ENCODE measurements at places on chromosomes 2 and 18.

GRCh38 chr2:94996305-94997100 is 29.0 kb upstream of the MAL start:
- no peak for DNase-seq

- peak; percentile 60 for DNase-seq
These were observed 1.1 kb downstream of the ID2 start for GRCh38 chr2:8682719-8683667.

- no peak for DNase-seq
These were observed 1.1 kb upstream of the CEP192 start for GRCh38 chr18:12990123-12990475.

- DNase-seq = no peak
These were observed 5.4 kb upstream of the CWC22 start for GRCh38 chr2:180012523-180012922.

DNA sequence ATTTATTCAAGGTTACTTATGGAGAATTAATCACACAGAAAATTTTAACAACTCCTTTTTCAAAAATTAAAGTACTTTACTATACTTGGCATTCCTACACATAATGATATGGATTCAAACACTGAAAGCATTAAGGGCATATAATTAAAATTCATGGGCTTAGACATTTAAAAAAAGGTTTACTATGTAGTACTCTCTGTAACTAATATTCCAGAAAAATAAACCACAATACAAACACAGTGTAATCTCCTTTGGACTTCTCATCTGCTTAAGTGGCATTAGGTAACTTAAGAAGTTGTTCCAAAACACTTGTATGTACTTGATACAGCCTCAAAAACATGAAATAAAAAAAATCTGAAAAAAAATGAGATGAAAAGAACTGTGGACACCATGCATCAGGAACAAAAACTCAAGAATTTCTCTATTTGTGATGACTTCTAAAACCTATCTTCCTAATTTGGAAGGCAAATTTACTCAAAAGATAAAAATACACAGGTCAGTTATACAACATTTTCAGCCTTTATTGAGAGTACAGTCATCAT is 21.0 kb downstream of the C1D start:
- no peak for DNase-seq

GRCh38 chr2:110105608-110106467 is 9.8 kb downstream of the MALL start:
- no peak for DNase-seq

DNA sequence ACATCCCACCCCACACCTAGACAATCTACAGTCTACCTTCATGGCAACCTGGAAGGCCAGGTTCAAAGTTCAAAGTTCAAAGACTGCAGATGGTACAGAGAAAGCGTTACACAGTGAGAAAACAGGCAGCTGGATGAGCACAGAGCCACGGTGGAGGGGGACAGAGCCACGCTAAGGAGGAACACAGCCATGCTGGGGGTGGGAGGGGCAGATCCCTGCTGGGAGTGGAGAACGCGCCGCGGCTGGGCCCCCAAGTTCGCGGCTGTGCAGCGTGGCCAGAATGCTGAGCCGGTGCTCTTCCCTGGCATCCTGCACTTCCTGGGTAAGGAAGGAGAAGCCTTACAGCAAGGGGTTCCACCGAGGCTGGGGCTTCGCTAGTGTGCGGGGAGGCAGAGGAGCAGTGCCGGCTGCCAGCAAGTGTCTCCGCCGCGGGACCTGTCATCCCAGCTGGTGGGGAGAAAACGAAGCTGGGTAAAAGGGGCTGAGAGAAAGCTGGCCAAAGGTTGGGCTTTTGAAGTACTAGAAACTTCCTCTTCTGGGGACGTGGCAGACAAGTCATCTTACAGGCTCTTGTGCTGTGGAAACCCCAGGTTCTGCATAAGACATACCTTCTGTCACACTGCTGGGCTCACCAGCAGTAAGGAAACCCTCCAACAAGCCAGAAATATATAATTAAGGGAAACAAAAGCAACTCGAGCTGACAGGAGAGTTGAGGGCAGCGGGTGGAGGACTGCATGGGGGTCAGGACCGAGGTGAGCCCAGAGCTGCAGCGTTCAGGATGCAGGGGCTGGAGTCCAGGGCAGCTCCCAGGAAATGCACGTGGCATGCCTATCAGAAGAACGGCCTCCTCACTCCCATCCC is 115.5 kb downstream of the HDAC4 start:
- no peak for DNase-seq

- no peak for DNase-seq
These were observed 158.7 kb downstream of the KLHL29 start for GRCh38 chr2:23543728-23544127.

GRCh38 chr2:16613539-16614011 is 52.1 kb downstream of the CYRIA start:
- no peak for DNase-seq

DNA sequence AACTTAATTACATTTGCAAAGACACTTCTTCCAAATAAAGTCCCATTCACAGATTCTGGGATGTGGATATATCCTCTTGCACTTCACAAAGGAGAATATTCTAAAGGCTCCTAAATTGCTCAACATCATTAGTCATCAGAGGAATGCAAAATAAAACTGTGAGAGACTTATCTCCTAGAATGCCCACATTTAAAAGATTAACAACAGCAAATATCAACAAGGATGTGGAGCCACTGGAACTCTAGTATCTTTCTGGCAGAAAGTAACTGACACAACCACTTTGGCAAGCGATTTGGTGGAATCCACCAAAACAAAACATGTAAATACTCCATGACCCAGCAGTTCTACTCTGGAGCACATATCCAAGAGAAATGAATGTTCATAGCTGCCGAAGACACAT is 4.6 kb downstream of the NEU2 start:
- DNase-seq = no peak

GRCh38 chr2:170828533-170828916 is 11.8 kb downstream of the GAD1 start:
- DNase-seq = no peak

DNA sequence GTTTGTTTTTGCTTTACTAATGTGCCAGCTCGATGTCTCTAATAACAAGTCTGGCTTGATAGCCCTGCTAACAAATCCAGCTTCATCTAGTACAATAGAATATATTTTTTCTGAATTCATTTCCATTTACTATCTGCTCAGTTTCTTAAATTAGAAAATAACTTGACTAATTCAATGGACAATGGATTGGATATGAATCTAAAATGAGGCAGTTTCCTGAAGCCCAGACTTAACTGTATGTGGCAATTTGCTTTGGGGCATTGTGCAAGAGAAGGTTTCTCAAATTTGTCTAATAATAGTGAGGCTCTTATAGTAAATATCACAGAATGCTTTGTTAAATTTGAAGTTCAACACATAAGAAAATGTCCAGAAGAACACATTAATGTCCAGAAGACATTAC is 25.8 kb downstream of the CALCRL start:
- no peak for DNase-seq

DNA sequence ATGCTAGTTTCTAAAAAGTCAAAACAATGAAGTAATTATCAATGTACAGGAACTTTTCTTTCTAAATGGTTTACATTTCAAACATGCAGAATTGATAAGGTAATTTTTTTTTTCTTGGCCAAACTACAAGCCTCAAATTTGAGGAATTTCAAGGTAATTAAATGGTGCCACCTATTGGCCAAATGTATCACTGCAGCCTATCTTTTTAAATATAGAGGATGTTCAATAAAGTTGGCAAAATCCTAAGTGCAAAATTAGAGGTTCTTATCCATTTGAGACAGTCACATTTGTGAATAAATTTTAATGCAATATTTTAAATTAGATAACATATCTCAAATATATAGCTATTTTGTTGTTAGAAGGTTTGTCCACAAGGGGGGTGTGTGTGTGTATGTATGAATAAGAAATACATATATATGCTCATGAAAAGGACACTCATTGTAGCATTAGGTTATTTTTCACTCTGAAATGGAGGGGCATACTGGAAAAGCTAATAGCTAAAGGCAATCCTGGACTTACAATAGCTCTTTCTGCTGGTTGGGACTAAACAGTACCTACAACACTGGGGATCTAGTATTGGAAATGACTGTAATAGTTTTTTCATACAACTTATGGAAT is 26.2 kb downstream of the MMADHC start:
- peak; percentile 13 for DNase-seq

- DNase-seq = no peak
These were observed 842 bp downstream of the PAX3 start for GRCh38 chr2:222298001-222298310.

- DNase-seq = no peak
These were observed 22.5 kb downstream of the AQP12A start for GRCh38 chr2:240713928-240714746.

GRCh38 chr2:174184915-174185314 is 63.4 kb downstream of the OLA1 start:
- DNase-seq = no peak

GRCh38 chr2:69428981-69429380 is 8.3 kb downstream of the NFU1 start:
- no peak for DNase-seq

DNA sequence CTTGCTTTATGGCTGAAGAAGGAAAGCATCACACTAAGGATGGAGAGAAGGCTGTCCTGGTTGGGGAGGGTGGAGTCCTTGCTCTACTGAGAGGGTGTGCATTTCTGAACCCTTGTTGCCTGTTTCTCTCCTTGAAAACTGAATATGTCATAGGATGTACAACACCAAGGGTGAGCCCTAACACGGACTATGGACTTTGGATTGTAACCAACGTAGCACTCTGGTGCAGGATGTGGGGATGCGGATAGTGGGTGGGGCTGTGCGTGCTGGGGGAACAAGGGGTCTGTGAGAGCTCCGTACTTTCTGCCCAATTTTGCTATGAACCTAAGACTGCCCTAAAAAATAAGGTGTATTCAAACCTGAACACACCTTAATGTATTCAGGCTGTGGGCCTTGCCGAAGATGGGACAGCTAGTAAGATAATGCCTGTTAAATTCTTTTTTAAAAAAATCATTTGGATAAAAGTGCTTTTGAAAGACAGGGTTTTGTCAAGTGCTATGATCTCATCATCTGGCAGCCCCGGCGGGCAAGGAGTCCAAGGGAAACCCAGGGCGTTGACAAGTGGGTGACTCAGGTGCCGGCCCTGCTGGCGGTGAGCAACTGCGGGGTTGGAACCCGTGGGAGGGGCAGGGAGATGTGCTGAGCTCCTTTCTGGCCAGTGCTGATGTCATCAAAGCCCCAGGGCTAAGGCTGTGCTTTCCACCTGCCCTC is 54.0 kb downstream of the GATA6 start:
- DNase-seq = no peak

DNA sequence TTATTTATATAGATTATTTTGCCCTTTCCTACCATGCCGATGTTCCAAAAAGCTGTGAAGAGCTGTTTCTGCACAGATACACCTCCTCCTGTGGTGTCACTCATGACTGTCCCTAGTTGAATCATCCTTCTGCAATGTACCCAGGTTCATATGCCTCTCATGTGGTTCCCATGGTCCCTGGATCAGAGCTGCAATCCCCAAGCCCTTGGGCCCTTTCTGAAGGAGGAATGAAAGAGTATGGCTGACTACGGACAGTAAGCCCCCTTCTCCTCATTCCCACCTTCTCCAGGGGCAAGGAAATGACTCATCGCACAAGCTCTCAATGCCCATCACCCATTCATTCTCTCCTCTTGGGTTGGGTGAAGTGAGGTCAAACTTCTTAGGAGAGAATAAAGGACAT is 63.9 kb upstream of the ACVR1 start:
- DNase-seq = no peak
